ENCODE measurements at places on chromosomes 2 and 18.

GRCh38 chr2:79982445-79982844 is 322.1 kb downstream of the LRRTM1 start:
- DNase-seq = no peak

GRCh38 chr2:168160897-168161296 is 86.5 kb downstream of the STK39 start:
- DNase-seq = no peak

DNA sequence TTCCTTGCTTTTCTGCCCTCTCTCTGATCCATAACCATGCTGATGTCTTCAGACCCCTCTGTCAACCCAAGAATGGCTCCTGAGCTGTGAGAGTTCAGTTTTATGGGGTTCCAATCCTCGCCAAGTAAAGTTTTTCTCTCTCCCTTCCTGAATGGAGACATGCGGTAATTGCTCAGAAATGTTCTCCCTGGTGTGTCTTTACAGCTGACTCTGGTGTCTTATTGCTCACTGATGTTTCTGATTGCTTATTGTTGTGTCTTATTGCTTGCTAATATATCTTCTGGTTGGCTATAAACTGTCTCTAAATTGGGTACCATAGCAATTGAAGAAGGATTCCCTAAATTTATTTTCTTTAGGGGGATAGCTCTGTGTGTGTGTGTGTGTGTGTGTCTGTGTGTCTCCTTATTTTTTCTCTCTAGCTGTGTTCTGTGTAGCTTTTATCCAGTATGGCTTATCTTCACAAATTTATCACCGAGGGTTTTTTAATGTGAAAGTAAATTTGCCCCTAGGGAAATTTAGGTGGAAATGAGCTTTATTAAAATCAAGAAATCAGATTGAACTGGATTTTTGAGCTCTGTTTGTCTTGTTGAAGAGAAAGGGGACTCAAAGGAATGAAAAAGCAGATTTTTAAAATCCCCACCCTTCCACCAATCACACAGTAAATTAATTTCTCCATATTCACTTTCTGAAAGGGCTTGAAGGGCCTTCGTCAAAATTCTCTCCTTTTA is 19.5 kb downstream of the MGAT5 start:
- no peak for DNase-seq

DNA sequence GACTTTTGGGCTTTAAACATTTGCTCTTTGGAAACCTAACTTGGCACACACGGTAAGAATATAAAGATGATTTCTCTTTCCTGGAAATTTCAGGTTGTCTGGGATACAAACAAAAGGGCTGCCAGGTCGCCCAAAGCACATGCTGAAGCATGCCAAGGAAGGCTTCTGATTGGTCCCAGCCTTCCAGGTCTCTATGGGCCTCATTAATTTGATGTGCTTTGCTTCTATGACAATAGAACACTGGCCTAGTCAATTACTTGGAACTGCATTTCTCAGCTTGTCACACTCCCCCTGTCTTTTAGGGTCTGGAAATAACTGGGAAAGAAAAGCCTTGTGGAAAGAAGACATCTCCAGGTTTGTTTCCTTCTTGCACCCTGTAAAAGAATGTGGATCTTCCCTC is 228.9 kb downstream of the ADCYAP1 start:
- no peak for DNase-seq

- no peak for DNase-seq
Observed at GRCh38 chr2:108084311-108084710, 98.0 kb downstream of the SLC5A7 start.

- DNase-seq = no peak
Observed at GRCh38 chr2:195695002-195695631, 38.1 kb downstream of the SLC39A10 start.

DNA sequence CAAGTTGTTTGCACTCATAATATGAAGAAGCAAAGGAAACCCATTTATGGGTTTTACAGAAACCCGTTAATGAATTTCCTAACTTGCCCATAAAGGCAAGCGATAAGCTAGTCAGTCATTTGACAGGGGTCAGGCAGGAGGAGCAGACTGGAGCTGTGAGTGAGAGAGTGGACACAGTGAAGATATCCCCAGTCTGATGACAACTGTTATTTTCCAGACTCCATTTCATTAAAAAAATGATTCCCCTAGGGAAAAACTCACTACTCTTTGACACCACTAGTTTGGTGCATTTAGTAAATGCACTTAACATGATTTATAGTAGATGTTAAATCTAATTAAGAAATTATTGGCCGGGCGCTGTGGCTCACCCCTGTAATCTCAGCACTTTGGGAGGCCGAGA is 80.8 kb downstream of the TGIF1 start:
- no peak for DNase-seq
